ENCODE measurements at places on chromosomes 11 and 22. TPM values are rescaled to one million over a fixed set of nuclear protein-coding genes. Genes with fewer than 3 reads are reported as not detected.

- no peak for DNase-seq
Observed at GRCh38 chr11:79623375-79623774, 182.5 kb upstream of the TENM4 start.

GRCh38 chr11:120091121-120091520 is 46.8 kb downstream of the TRIM29 start:
- DNase-seq: no peak

- no peak for DNase-seq
Observed at GRCh38 chr22:38068641-38069371, 11.6 kb downstream of the PICK1 start.

- DNase-seq: no peak
Observed at GRCh38 chr11:116701876-116702275, 70.9 kb downstream of the BUD13 start.

DNA sequence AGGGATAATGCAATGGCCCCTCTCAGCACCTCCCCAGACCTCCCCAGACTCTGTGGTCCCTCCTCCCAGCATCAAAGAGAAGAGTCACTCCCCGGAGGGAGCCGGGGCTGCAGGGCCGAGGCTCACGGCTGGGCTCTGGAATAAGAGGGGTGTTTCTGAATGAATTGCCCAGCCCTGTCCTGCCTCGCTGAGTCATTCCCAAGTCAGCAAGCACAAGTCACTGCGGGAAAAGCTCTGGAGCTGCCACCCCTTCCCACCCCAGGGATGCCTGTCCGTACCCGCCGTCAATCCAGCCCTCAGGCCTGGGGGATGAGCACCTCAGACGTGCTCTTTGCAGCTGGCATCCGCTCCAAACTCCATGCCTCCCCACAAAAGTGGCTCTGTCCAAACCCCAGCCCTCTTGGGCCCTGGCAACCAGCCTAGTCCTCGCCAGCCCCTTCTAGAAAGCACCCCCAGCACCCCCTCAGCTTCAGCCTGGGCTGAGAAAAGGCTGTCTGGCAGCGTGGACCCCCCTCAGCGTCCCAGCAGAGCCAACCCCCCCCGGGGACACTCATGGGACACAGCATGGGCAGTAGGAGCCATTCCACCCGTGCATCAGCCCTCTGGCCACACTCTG is 22.7 kb downstream of the CELSR1 start:
- DNase-seq: no peak

Gene ZNF280B
- polyA plus RNA-seq: 1.2 TPM
